ENCODE measurements at places on chromosomes 5 and 9.

- DNase-seq: no peak
Observed at GRCh38 chr5:6737043-6737941, 24.1 kb downstream of the TENT4A start.

DNA sequence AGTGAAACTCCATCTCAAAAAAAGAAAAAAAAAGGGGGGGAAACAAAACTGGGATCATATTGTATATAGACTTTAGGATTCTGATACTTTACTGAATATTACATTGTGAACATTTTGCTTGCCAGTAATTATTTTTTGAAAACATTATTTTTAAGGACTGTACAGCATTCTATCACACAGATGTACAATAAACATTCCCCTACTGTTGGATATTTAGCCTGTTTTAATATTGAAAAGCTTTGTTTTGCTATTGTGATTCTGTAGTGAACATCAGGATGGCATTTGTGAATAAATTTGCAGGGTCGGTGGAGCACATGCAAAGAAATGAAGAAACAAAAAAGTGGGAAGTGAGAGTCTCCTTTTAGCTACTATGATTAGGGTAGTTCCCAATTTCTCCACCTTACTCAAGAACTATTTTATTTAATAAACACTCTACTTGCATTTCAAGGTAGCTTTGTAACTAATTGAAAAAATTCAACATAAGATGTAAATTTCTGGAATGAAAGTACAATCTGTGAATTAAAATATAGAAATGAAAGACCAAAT, 18.7 kb downstream of the RASGRF2 start:
- no peak for DNase-seq

GRCh38 chr9:129665389-129665775, at the start of gene PRRX2:
TSS of gene PRRX2 (plus strand) at chr9:129665647. CDS start at chr9:129665868, 221 bp downstream.
- DNase-seq: no peak

GRCh38 chr5:112772124-112772523, 34.4 kb downstream of the APC start:
- DNase-seq: no peak

GRCh38 chr9:125284855-125285254, 23.2 kb downstream of the GAPVD1 start:
- DNase-seq: no peak

DNA sequence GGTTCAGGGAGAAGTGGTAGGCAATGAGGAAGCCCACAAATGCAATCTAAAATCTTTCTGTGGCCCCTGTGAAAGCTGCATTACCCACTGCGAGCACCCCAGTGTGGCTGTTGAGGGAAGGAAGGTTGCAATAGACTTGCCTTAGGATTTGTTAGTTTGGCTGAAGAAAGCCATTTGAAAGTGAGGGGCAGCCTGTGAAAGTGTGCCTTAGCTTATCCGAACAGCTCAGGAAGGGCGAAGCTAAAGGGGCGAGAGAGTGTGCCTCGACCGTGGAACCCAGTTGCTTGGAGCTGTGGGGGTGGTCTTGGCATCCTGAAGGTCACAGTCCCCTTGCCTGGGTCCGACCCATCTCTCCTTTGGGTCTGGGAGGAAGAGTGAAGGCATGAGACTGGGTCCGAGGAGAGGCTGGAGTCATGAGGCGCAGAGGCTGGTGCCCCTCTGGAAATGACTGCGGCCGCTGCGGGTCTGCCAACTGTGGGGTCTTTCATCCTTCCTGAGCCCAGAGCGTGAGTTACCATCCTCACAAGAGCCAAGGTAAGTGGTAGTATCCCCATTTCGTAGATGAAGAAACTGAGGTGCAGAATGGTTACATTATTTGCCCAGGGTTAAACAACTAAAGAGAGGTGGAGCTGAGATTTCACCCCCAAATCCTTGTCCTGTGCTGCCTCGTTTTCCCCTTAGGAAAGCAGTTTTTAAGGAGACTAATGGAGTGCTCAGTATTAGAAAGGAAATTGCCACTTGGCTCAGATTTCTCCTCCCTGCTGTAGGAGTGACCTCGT, 24.4 kb downstream of the SLC25A25 start:
- DNase-seq: no peak

DNA sequence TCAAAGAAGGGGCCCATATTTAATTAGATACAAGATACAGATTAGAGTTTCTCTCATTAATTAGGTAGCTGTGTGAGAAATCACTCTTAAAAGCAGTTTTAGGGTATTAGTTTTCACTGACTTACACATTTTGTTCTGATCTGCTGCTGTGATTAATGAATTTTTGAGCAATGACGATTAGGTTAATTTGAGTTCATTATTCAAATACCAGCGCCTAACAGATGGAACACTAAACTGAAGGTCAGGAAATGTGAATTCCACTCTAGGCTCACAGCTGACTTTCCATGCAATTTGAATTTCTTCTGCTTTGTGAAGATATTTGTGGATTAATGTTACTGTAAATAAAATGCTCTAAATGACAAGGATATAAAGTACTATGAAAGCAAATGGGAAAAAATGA, 380.6 kb downstream of the ADGRV1 start:
- no peak for DNase-seq

- DNase-seq: no peak
Observed at GRCh38 chr5:132289097-132289496, 5.1 kb upstream of the SLC22A4 start.
